ENCODE measurements at places on chromosomes 7 and 10.
A peak's percentile ranks its signal among the peaks of the same experiment; 100 is the strongest.

- DNase-seq = peak; percentile 58
Observed at GRCh38 chr10:118171861-118172260, 125.1 kb upstream of the RAB11FIP2 start.

DNA sequence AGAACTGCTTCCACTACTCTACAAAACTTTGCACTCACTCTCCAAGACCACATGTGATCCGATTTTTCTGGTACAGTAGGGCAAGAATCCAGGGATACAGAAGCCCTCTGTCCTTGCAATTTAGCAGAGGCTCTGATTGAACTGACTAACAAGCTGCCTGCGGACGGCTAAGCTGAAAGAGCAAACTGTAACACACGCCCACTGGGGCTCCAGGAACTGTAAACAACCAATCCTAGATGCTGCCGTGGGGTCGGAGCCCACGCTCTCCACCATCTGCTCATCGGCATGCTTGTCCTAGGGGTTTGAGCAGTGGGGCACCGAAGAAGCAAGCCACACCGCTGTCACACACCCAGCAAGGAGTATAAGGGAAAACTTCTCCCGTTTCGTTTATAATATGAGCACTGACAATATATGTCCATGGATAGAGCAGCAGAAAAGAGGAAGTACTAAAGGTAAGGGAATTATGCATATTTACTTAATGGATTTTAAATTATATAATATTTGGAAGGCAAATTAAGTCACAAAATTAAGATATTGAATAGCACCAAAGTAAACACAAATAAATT lies 634.4 kb upstream of the POT1 start:
- no peak for DNase-seq

DNA sequence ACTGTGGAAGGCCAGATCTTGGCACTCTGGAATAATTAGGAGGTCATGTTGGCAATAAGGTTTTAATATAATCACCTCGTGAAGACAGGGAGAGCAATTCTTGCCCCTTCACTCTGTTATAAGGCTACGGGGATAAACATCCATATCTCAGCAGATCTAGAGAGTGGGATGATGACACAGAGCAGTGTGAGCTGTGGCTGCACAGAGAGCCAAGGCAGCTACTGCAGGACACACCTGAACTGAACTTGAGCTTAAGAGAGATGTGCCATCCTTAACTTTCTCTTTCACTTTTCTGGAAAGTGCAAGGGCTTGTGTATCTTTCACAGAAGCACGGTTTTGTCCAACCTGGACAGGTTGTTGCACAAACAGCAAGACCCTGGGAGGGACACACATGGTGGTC lies 174.7 kb downstream of the GATA3 start:
- no peak for DNase-seq

- DNase-seq = no peak
Observed at GRCh38 chr7:46885167-46885566, 696.7 kb downstream of the TNS3 start.

DNA sequence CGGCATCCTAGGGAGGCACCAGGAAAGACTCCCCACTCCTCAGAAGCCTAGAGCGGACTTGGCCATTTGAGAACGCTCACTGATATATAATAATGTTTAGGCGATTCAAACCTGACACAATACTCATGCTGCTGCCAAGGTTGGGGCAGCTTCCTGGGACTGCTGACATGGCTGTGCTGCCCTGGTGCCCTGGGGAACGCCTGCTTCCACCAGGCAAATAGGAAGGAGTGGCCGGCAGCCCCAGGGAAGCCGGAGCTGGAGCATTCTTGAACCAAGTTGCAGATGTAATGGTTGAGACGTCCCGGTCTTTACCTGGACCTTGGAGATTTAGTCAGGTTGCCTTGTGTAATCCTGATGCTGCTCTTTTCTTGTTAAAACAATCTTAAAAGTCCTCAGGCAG lies 8.8 kb downstream of the GDF10 start:
- no peak for DNase-seq

- no peak for DNase-seq
Observed at GRCh38 chr7:142904128-142904527, 18.6 kb upstream of the TRPV6 start.

DNA sequence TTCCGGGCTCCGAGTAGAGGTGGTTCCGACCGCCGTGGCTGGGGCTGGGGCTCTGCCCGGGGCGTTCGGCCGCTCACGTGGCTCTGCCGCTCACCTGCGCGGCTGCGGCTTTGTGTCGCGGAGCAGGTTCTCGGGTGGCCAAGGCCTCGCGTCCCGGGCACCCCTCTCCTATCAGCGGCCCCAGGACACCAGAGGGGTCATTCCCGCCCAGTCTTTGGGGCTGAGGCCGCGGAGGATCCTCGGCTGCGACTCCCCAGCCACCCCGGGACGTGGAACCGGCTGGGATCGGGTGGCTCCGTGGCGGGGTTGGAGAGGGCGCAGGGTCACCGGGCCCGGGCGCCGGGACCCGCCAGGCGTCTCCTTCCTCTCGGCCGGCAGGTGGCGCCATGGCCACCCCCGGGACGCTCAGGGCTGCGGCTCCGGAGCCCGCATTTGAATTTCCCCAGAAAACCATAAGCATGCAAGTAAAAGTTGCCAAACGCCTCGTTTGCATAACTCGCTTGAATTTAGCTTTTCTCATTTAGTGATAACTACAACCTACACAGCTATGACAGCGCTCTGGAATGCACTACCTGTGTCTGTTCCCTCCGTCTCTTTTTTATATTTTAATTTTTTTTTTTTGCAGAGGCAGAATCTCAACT lies 1.2 kb downstream of the COL26A1 start:
- peak; percentile 52 for DNase-seq

DNA sequence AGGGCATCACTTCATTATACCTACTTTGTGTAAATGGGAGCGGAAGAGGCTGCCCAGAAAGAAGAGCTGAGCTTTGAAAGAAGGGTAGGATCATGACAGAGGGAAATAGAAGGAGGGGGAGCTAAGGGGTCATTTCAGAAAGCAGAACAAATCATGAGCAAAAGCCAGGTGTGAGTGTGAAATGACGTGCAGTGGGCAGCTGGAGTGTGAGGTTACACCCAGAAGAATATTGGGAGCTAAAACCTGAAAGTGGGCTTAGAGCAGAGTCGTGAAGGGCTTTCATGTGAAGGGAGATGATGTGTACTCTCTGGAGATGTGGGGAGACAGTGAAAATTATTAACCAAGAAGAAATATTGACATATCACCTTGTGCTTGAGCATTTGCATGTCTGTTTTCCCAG lies 245.0 kb upstream of the YAE1 start:
- no peak for DNase-seq

GRCh38 chr7:55438757-55439525 lies 73.8 kb downstream of the LANCL2 start:
- no peak for DNase-seq

GRCh38 chr10:102120991-102121738 lies 997 bp upstream of the LDB1 start:
- DNase-seq = peak; percentile 95

GRCh38 chr10:24886290-24886680 lies 66.1 kb downstream of the PRTFDC1 start:
- no peak for DNase-seq

DNA sequence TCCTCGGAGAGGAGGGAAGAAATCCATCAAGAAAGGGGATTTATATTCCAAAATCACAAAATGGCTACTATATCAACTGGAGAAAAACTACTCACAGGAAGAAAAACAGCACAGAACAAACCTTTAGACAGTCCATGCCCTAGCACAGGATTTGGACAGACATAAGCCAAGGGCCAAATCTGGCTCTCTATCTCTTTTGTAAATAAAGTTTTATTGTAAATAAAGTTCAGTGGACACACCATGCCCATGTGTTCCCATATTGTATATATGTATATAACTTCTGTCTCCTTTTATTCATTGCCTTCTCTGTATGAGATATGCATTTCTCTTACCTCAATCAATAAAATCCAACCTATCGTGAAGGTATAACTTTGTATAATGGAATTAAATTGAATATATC lies 742.8 kb upstream of the LRRTM3 start:
- no peak for DNase-seq

DNA sequence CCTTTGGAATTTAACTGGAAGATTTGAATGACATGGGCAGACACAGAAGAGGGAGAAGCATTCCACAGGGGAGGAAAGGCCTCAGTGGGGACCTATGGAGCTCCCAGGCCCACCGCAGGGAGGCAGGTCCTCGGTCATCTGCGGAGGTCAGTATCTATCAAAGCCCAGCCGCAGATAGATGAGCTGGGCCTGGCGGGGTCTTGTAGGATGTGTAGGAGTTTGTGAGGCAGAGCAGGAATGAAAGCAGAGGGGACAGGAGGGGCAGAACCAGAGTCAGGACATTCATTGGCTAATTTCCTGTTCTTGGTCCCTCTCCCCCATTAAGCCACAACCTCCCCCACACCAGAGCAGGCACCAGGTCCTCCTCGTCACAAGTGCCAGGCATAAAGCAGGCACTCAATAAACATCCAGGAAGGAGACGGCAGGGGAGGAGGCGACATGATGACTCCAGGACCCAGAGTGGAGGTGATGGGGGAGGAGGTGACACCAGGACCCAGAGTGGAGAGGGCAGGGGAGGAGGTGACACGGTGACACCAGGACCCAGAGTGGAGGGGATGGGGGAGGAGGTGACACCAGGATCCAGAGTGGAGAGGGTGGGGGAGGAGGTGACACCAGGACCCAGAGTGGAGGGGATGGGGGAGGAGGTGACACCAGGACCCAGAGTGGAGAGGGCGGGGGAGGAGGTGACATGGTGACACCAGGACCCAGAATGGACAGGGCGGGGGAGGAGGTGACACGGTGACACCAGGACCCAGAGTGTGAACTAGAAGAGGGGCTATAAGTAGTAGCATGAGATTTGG lies 83.7 kb upstream of the PDGFA start:
- DNase-seq = no peak

- DNase-seq = no peak
Observed at GRCh38 chr7:16889305-16889704, 7.5 kb upstream of the AGR3 start.

DNA sequence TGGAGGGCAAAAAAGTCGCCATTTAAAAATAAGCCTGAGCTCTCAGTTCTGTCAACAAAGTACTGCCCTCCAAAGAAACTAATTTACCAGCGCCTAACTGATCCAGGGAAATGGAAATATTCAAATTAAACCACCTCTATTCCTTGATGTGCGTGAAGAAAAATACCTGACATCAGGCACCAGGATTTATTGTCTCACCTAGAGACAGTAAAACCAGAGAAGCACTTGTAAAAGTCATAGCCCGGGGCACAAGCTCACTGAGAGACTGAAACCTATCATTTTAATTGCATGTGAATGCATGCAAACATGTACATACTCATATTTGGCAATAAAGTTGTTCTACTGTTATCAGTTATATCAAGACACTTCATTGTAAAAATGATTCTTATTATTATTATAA lies 147.3 kb upstream of the VSTM2A start:
- no peak for DNase-seq

GRCh38 chr10:113441686-113442270 lies 111.1 kb upstream of the HABP2 start:
- no peak for DNase-seq

DNA sequence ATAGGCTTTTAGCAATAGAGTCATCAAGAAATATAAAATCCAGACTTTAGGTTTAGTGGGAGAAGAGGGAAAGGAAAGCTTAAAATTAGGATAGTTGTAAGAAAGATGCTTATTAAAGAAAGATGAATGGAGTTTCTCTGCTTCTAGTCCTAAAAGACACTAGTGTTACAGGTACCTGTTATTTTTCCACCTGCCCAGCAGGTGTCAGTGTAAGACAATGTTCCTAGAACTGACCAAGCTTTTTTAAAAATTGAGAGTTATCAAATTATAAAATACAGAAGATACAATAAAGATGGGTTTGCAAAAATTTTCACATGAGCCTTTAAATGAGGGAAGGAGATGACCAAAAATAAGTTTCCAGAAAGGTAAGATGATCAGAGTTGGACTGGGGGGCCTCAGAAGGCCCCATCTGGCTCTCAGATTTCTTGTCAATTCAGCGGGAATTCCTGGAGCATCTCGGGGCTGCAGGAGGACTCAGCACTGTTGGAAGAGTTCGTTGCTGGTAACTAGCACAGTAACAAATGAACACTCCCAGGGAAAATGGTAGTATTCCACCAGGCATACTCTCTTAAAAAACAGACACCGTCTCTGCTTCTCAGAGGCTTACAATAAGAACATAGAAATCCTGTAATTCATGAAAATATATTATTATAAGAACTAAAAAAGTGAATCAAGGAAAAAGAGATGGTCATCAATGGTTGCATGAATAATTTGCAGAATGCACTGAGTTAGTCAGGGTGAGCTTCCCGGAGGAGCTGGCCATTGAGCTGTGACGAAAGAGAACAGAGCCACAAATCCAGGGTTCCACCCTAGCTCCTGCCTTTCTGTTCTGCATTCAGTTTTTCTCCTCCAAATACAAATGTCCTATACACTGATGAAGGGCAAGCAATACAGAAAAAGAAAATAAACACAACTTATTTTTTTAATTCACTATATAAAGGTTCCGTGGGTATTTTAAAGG lies 71.8 kb upstream of the PIK3CG start:
- DNase-seq = peak; percentile 17

DNA sequence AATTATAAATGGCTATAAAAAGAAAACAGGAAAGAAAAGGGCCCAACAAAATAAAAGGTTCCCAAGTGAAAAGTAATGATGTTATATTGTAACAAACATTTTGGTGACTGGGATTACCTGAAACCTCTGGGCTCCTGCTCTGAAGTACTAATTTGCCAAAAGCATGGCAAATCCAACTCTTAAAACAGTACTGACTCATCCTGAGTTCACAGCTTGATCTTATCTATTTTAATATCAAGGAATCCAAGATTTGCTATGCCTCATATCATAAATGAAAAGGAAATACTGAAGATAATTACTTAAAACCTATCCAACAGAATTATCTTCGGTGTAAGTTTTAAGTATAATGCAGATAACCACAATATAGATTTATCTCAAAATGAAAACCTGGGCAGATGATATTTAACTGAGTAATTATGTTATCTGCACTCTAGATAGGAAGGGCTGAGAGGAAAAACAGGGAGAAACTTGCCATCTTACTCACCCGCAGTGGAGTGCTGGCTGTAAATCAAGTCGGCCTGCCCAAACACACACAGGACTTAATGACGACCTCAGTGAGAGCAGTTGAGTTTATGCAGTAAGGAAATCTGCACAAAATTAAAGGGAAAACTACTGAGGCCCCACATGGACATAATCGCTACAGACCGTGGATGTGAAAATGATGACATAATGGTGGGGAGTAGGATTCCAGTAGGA lies 48.4 kb downstream of the MPP7 start:
- peak; percentile 72 for DNase-seq

DNA sequence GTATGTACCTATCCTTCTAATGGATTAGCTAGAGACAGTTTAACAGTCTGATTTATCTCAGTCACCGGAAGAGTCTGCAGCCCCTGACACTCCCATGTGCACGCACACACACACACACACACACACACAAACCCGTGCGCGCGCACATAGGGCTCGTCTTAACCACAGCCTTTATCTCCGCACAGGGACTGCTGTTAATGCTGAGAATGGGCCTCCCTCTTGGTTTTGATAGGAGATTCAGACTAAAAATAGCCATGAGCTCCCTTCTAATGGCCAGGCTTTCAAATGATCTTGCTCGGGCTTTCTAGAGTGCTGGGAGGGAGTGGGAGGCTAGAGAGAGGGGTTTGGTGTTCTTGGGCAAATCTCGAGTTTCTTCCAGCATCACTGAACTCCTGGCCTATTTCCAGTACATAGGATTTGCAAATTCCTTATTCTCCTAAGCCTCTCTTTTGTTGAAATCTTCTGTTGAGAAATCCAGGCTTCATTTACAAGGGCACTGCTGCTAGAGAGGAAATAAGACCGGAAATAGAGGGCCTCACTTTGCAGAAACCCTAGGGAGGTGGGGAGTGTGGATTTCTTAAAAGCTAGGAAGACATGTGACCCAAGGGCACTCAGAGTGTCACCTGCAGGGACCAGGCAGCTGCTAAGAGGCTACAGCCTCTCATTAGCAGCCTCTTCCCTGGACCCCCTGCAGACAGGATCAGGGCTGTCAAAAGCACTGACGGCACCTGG lies 2.4 kb downstream of the TMEM72 start:
- no peak for DNase-seq
